Bladder microvascular endothelial cell (primary cell): ENCODE measurements at places on chromosomes 5 and 9. TPM values are rescaled to one million over a fixed set of nuclear protein-coding genes. Genes with fewer than 3 reads are reported as not detected.

Gene ERCC6L2
- 35.8 and 63.5 TPM in 2 replicates for total RNA-seq

Gene TEX48
- not detected in 2 replicates for total RNA-seq

Gene GARIN3
- not detected in 2 replicates for total RNA-seq

Gene CRB2
- total RNA-seq, result not detected in 2 replicates

Gene FOXE1
- total RNA-seq, result not detected in 2 replicates

Gene SLC22A4
- total RNA-seq, result 3.5 and 4.7 TPM in 2 replicates

Gene SH2D3C
- total RNA-seq, result 43.5 and 83.7 TPM in 2 replicates

Gene RANBP3L
- 0.25 TPM in 1 of 2 replicates, not detected in the other for total RNA-seq

Gene DNAJC18
- total RNA-seq, result 4.4 and 8.9 TPM in 2 replicates

Gene RASEF
- 0.06 TPM in 1 of 2 replicates, not detected in the other for total RNA-seq

Gene CBY3
- 0.16 TPM in 1 of 2 replicates, not detected in the other for total RNA-seq
